ENCODE measurements at places on chromosomes 16 and 17.

- no peak for DNase-seq
These were observed 299.6 kb upstream of the CCL2 start for GRCh38 chr17:33955461-33955860.

DNA sequence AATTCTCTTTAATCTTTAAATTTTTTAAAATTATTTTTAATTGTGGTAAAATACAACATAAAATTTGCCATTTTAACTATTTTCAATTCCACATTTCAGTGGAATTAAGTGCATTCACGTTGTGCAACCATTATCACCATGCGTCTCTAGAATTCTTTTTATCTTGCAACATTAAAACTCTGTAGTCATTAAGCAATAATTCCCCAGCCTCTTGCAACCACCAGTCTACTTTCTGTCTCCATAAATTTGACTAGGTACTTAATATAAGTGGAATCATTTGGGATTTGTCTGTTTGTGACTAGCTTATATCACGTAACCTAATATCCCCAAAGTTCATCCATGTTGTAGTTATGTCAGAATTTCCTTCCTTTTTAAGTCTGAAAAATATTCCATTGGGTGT, 79.1 kb downstream of the TAOK1 start:
- no peak for DNase-seq

GRCh38 chr17:6120351-6120750, 50.2 kb downstream of the WSCD1 start:
- DNase-seq = no peak

DNA sequence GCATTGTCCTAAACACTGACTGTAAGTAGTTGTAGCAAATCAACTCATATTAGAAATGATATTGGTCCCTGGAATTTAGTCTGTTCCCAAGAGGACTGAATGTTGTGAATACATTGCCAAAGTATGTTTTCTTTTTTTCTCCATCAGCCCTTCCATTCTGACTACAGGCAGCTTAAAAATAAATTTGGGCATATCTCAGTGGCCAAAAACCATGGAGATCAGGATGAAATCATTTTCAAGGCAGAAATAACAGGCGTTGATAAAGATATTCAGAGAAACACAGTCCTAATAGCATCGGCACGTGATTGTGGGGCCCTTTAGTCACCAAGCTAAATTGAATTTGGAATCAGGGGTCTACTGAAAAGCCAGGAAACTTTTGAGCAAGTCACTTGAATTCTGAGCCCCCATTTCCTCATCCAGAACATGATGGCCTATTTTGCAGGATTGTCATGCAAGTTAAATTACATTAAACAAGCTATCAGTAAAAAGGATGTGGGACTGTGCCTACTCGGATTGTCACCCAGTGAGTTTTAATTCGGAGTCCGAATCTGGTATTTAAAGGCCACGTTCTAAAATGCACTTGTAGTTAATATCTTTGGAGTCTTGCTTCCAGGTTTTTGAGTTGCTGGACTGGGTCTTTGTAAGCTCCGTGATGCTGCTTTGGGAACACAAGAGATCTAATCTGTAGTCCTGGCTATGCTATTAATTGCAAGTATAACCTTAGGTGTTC, 17.1 kb downstream of the HLF start:
- DNase-seq = no peak

- no peak for DNase-seq
These were observed 21.1 kb downstream of the PRMT7 start for GRCh38 chr16:68331879-68332410.

DNA sequence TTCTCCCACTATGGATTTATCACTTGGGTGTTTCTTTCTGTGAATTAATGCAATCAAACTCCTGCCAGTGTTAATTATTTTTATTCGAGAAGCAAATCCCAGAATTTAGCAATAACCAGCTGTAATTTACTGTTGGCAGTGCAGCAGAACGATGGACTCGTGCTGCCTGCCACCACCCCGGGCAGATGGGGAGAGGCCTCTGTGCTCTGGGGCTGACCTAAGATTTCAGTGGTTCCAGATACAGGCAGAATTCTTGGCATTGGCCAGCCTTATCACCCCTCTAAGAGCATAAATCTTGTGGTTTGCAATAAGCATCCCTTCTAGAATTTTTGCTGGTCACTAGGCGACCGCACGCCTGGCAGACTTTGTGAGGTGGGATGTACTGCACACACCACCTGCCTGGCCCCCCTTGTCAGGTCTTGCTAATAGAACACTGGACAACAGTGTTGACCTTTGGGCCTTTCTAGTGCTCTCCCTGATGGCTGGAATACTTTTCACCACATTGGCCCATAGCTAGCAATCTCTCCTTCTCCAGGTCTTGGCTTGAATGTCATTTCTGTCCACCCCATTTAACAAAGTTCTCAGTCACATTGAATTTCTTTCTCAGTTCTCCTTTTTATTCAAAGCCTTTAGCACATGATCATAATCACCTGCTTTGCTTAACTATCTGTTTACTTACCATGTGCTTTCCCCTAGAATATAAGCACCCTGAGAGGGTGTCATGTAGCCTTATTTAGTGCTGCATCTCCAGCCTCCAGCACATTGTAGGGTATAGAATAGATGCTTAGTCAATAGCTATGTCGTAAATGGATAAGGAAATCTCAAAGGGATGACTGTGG, 122.1 kb upstream of the DYNLRB2 start:
- no peak for DNase-seq

- no peak for DNase-seq
These were observed 954 bp downstream of the IL32 start for GRCh38 chr16:3066440-3066748.
